ELR (cell line): ENCODE measurements at places on chromosomes 1 and 21.

GRCh38 chr21:29136033-29136432, 5.6 kb downstream of the MAP3K7CL start:
- DNase-seq = no peak

- no peak for DNase-seq
Measured at GRCh38 chr1:177311111-177311510, 140.4 kb downstream of the BRINP2 start.

- no peak for DNase-seq
Measured at GRCh38 chr21:45889256-45889655, 92.3 kb upstream of the COL6A1 start.

DNA sequence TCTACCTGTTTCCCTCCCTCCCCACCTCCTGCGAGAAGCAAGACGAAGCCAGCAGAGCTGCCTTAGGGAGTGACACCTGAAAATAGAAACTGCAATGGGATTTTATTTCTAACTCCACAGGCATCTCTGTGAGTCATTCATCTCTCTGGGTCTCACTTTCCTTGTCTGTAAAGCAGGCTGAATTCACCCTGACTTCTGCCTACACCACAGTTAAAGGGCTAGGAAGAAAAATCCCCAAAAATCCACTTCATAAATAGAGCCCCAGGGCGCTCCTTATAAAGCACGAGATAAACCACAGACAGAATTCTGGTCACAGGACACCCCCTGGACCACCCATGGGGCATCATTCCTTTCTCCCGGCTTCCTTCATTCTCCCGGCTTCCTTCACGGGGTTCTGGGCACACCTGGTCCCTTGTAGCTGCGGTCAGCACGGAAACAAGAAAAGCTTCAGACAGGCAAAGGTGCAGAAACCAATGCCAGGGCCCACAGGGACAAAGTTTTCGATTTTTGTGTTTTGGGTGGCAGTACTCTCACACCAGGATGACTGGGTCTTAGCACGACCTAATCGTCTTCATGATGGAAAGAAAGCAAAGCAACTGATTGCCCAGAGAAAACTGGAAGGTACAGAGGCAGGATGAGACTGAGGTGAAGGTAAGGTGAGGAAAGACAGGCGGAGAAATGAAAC, 2.8 kb upstream of the H6PD start:
- peak; percentile 84 for DNase-seq

DNA sequence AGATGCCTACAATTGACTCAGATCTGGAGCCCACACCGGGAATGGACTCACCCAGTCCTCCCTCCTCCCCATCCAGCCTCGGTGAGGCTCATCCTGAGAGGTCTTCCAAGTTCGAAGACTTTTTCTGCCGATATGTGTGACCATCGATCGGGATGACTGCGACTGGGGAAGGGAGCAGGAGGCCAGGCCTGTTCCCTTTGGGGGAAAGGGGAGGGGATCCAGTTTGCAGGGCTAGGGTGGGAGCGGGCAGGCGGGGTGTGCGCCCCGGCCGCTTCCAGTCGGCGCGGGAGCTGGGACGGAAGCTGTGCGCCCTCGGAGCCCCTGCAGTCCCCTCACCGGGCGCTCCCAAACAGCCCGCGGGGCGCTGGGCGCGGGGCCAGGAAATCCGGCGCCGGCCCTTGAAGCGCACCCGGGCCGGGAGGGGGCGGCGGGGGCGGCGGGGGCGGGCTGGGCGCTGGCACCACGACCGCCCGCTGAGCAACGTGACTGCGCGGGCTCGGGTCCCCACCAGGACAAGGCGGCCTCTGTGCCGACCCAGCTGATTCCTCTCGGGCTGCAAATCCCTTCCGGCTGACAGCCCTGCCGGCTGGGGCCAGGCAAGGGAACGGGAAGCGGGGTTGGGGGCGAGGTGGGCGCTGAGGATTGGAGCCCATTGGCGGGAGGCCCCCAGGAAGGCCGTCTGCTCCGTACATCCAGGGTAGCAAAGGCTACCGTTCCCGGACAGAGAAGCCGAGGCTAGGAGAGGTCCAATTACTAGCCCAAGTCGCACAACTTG, 103.9 kb downstream of the EBNA1BP2 start:
- no peak for DNase-seq

DNA sequence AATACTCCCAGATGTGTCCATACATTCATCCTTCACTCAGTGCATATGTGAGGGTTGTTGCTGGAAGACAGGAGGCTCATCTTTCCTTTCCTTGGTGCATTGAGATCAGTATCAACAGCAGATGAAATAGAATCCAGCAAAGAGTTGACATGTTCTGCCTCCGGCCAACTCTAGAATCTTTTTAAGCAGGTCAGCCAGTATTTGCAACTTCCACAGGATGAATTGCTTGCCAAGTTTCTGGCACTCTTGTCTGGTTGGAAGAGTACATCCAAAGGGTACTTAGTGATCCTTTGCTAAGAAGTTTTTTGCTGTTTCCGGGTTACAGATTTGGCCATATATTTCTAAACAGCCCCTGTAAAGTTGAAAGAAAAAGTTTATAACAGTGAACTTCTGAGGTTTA, 21.1 kb downstream of the SYNC start:
- DNase-seq = no peak

DNA sequence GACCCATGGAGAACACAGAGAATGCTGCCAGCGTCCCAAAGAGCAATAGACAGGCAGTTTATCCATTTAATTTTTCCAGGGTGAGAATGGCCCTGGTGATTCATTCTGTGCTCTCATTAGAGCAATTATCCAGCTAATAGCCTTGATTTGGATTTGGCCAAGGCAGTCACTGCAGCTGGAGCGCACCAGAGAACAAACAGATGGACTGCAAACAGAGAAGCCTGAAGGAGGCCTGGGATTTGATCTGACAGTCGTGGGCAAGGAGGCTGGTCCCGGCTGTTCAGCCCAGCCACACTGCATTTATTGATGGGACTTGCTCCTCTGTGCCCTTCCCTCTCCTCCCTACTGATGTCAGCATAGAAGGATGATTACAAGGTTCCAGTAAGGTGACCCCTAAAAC, 353.9 kb upstream of the C1orf174 start:
- no peak for DNase-seq

DNA sequence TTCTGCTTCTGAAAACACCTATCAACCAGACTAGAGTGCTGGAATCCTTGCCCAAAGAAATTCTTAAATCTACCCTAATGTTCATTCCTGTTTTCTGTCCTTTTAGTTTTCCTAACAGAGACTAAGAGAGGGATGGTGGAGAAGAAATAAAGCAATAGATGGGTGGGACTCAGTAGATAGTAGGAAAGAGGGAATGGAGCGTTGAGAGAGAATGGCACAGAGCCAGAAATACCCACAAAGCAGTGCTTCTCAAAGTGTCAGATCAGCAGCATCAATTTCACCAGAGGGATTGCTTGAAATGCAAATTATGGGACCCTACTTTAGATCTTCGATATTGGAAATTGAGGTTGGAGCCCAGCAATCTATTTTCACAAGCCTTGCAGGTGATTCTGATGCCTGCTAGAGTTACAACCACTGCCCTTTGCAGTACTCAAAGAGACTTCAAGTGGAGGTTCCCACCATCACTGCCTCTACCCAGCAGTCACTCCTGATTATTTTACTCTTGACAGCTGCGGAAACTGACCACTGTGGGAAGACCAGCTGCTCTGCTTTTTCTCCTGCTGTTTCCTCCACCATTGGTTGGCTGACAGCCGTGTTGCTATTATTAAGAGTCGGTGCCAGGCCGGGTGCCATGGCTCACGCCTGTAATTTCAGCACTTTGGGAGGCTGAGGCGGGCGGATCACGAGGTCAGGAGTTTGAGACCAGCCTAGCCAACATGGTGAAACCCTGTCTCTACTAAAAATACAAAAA, 11.4 kb upstream of the PRPF3 start:
- no peak for DNase-seq

DNA sequence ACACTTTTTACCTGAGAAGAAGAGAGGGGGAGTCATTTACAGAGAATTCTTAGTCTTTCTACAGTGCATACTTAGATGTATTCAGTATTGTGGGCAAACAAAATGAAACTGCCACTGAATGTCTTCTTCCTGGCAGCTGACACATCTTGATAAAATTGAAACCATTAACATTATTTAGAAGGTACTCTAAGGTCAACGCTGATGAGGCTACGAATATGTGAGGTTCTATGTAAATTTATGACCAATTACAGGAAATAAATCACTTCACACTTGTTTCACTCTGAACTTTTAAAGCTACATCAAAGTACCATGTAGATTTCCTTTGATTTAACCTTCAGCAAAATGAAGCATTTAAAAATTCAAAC, 51.3 kb upstream of the GFI1 start:
- peak; percentile 45 for DNase-seq

DNA sequence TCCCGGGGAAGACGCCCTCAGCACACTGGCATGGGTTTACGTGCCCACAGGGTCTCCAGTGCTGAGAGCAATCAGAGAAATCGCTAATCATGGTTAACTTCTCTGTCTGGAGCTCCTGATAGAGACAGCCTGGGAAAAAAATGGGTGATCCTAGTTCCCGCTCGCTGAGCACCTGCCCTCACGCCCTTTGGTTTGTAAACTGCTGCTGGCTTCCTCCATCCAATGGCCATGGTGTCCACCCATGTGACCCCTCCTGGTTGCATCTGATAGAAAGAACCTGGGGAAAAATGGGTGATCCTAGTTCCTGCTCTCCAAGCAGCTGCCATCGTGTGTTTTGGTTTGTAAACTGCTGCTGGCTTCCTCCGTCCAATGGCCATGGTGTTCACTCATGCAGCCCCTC, 402.2 kb downstream of the PRDM2 start:
- no peak for DNase-seq

GRCh38 chr1:207872621-207873020, 38.3 kb downstream of the CD34 start:
- DNase-seq = no peak

DNA sequence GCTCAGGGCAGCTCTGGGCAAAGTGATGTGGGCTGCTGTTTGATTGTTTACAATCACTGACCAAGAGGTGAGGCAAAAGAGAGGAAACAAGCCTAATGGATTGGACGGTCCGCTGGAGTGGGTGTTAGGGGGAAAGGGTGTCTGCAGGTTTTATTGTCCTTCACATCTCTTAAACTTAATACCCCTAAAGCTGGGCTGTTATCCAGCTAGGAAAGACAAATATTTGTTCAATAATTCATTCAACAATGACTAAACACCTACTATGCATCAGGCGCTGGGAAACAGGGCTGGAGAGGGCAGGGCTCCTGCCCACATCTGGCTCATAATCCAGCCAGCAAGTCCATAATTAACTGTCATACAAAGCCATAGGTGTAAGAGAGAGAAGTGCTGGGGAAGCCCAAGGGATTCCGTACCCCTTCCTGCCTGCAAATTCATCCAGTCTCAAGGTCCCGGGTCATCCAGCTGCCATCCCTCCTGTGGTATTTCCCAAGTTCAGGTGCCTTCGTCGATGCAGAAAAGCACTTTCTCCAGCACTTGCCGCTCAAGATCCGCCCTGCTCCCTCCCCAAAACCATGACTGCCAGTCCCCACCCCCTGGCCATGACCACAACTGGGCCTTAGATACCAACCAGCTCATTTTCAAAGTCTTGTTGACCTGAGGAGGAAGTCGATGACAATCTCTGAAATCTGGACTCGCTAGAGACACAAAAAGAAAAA, 10.7 kb downstream of the TMEM63A start:
- DNase-seq = peak; percentile 22

- DNase-seq = peak; percentile 69
Measured at GRCh38 chr1:41919764-41920397, 1.2 kb upstream of the HIVEP3 start.

DNA sequence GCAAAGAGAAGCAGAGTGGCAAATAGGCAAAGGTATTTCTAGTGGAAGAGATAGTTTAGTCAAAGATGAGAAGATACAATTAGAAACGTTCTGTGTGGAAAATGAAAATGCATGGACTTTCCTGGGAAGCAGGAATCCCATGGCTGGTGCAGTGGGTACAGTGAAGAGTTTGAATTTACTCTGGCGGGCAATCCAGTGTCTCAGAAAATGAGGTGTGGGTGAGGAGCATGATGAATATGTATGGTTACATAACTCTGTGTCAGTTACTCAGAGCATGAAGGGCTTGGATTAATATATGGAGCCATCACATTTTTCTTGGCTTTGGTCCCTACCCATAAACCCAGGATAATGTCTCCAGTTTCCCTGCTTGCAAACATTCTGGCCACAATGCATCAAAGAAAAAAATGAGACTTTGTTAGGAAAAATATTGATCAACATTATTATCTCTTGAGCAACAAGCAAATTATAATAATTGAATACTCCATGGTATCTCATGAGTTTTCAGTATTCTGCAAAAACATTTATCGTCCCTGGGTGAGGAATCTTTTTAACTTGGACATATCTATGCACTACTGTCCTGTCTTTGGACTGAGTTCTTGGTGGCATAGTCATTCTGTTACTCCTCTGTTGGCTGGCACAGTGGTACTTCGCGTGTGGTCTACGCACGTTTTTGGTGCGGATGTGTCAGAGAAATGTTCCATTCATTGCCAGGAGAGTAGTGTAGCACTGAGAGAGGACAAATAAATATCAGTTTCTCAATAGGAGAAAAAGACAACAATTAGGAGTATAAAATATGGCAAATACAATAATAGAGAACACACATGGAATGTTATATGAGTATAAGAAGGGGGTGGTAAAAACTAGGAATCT, 173.7 kb upstream of the C1orf105 start:
- DNase-seq = no peak

GRCh38 chr1:172325531-172325930, 95.0 kb upstream of the C1orf105 start:
- DNase-seq = peak; percentile 68

DNA sequence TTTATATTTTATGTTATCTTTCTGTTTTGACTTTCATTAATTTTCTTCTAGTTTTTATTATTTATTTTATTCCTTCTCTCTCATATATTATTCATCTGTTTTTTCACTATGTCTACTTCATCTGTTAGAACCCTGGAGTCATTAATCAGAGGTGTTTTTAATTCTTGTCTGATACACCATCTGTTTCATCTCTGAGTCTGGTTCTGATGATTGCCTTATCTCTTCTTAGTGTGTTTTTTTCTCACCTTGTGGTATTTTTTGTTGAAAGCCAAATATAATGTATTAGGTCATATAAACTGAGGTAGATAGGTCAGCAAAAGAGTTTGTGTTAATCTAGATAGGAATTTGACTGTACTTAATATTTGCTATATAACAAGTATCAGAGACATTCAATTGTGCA, 1005.7 kb upstream of the NCAM2 start:
- DNase-seq = no peak

- DNase-seq = no peak
Measured at GRCh38 chr1:94894630-94895029, 32.3 kb downstream of the CNN3 start.

GRCh38 chr1:27469334-27469733, 20.6 kb downstream of the WASF2 start:
- no peak for DNase-seq

- DNase-seq = no peak
Measured at GRCh38 chr1:111471012-111471411, 2.8 kb upstream of the C1orf162 start.

DNA sequence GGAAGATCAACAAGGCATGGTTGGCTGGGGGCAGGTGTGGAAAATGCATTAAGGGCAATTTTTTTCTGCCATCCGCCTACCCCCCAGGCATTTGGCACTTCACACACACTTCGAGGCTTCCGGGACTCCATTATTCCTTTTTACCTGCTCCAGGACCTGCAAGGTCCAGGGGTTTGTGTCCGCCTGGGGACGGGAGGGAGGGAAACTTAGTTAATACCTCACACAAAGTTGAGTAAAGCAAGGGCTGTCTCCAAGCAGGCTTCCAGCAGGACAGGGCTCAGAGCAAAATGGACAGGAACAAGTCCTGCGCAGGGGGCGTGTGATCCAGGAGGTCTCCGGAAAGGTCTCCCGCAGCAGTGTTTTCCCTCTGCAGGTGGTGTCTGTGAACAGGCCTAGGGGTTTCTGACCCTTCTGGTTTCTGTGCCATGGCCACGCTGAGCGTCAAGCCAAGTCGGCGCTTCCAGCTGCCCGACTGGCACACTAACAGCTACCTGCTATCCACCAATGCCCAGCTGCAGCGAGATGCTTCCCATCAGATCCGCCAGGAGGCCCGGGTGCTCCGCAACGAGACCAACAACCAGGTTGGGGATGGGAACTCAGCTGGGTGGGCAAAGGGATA, 712 bp downstream of the TEKT2 start:
- DNase-seq = no peak
